Activated naive CD4-positive, alpha-beta T cell treated with anti-CD3 and anti-CD28 coated beads, Interleukin-2, amount 10 ng/mL, durations not matched to agents 7 days and 5 days (primary cell): ENCODE measurements at places on chromosomes 2 and 18.

DNA sequence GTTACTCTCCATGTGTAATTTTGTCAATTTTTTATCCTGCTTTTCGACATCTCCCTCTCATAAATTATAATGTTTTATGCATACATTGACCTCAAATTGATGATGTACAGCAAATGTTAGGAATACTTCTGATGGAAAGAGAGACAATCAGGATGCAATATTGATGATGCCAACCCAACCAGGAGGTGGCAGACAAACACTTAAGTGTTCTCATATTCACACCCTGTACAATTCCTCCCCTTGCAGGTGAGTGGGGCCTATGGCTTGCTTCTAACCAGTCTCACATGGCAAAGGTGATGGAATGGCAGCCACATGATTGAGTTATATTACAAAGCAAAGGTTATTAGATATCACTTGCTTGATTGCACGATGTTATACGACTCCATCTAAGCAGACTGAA, 594.3 kb upstream of the REG3G start:
- no peaks in the 10 kb centered on the region for H3K4me1 ChIP-seq
- DNase-seq, result no peak
- no peak overlapping the region for H3K4me3 ChIP-seq
- H3K27ac ChIP-seq, result no peak overlapping the region

DNA sequence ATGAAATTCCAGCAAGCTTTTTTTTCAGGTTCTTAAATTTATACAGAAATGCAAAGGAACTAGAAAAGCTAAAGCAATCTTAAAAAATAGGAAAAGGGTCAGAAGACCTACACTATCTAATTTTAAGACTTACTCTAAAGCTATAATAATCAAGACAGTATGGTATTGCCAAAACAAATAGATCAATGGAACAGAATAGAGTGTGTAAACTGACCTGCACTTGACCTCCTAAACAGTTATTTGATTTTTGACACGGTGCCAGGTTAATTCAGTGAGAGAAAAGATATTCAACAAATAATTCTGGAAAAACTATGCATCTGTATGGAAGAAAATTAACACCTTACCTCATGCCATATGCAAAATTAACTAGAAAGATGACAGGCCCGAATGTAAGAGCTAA, 73.6 kb downstream of the OLA1 start:
- DNase-seq, result no peak
- no peak overlapping the region for H3K4me3 ChIP-seq
- no peaks in the 10 kb centered on the region for H3K27me3 ChIP-seq
- H3K4me1 ChIP-seq, result peaks cover 6% of the 10 kb centered on the region
- H3K27ac ChIP-seq, result no peak overlapping the region

DNA sequence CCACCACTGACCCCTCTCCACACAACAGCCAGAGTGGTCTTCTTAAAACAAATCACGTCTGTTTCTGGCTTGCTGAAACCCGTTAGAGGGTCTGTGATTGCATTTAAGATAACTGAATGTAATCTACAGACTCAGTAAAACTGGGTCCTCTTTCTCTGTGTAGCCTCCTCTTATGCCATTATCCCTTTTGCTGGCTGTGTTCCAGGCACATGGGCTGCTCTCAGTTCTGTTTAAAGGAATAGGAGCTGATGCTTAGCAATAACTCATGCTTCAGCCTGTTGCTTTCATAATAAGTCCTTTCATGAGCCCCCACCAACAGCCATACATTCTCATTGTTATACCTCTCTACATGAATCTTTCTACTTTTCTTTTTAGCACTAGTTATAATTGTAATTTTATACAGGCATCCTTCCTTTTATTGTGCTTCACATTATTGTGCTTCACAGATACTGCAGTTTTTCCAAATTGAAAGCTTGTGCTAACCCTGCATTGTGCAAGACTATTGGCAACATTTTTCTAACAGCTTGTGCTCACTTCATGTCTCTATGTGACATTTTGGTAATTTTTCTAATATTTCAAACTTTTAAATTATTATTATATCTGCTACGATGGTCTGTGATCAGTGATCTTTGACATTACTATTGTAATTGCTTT, 782.6 kb downstream of the MBD2 start:
- no peaks in the 10 kb centered on the region for H3K4me1 ChIP-seq
- H3K36me3 ChIP-seq, result no peaks in the 10 kb centered on the region
- H3K27ac ChIP-seq, result no peak overlapping the region
- H3K27me3 ChIP-seq, result no peaks in the 10 kb centered on the region
- DNase-seq, result no peak

DNA sequence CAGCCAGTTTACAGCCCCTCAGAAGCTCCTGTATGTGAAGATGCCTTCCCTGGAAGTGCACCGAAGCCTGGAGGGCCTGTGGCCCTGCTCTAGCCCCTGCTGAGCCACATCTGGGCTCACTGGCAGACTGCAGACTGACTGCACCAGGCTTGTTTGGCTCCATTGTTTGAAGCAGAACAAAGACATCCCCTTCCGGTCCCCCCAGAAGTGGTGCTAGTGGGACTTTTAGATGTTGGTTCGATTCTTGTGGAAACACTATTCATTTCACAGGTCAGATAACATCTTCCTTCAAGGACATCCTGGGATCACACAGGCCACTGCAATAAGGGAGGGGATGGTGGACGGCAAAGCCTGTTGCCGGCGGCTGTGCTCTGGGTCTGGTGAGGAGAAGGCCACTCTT, 57.8 kb upstream of the CBLN2 start:
- H3K36me3 ChIP-seq, result no peaks in the 10 kb centered on the region
- H3K27me3 ChIP-seq, result no peaks in the 10 kb centered on the region
- no peaks in the 10 kb centered on the region for H3K4me1 ChIP-seq
- H3K27ac ChIP-seq, result no peak overlapping the region
- H3K4me3 ChIP-seq, result no peak overlapping the region
- no peak for DNase-seq

DNA sequence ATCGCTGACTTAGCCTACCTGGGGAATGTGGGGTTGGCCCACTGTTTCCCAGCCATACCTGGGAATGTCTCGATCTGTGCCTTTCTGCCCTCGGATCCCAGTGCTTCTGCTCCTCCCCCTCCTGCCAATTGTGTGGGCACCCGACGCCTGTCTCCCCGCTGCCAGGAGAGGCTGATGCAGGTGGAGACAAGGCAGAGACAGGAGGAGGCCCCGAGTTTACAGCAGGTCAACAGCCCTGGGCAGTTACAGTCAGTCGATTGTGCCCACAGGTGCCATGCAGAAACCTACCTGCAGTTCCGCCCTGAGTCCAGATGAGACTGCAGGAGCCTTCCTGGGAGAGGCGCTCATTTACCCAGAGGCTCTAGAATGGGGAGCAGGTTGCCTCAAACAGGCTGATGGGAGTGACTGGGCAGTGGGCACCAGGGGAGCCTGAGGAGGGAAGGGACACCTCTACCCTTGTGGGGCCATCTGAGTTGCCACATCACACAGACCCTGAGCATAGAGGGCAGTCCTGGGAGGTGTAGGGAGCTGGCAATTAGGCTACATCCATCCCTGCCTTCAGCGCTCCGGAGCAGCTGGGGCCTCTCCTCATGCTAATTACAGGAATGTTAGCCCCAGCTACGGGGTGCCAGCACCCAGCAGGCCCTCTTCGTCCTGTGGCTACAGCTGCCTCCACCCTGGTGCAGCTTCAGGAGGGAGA, 300.1 kb downstream of the NDUFA10 start:
- H3K27ac ChIP-seq, result no peak overlapping the region
- DNase-seq, result no peak
- H3K27me3 ChIP-seq, result no peaks in the 10 kb centered on the region
- H3K4me1 ChIP-seq, result no peaks in the 10 kb centered on the region
- no peak overlapping the region for H3K4me3 ChIP-seq
- H3K36me3 ChIP-seq, result no peaks in the 10 kb centered on the region
